ENCODE measurements at places on chromosomes 4 and X.

DNA sequence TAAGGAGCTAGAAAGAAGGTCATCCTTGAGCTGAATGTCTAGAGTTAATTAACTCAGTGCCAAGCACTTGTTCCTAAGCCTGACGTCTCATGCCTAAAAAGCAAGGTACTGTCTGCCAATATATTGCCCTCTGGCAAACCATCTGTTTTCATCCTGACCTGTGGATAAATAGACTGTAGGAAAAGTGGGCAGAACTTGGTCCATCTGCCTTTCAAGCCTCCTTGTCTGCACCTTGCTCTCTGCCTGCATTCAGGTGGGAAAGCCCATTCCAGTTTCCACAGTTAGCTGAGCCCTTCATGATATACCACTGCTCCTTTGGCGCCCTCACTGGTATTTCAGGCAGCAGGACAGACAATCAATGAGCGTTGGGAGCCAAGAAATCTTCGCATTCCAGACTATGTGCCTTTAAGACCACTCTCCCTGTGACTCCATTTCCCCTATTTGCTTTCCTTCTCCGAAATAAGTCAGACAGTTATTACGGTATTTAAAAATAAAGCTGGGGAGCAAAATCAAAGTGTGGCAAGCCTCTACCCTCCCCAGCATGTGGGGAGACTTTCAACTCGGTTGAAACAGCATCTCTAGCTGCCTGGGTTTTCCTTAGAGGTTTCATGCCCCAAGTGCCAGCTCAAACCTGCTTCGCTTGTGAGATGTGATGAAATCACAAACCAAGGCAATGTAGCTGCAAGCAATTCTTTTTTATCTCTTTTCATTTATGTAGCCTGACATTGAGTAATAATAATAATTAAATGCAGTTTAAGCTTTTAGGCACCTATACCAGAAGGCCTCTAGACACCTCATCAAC is 2.5 kb upstream of the CCDC149 start:
- DNase-seq = no peak

GRCh38 chr4:40335525-40335894 is 377 bp downstream of the CHRNA9 start:
- no peak for DNase-seq

GRCh38 chrX:74259885-74260491 is 44.0 kb upstream of the ZCCHC13 start:
- DNase-seq = no peak

GRCh38 chrX:69510914-69511513 is 6.9 kb downstream of the NALF2 start:
- DNase-seq = no peak

DNA sequence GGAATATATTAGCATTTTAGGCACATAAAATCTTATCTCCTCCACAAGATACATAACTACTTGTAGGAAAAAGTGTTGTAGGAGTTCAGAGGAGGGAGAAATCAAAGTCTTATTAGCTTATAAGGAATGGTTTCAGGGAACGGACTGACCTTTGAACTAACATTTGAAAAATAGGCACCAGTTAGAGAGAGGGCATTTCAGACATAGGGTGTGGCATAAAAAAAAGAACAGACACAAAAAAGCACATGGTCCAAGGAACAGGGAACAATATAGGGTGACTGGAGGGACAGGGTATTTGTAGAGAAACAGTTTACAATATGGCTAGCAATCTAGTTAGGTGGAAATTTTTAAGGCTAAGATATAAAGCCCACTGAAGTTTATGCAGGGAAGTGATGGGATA is 6.4 kb downstream of the ABCB7 start:
- no peak for DNase-seq

DNA sequence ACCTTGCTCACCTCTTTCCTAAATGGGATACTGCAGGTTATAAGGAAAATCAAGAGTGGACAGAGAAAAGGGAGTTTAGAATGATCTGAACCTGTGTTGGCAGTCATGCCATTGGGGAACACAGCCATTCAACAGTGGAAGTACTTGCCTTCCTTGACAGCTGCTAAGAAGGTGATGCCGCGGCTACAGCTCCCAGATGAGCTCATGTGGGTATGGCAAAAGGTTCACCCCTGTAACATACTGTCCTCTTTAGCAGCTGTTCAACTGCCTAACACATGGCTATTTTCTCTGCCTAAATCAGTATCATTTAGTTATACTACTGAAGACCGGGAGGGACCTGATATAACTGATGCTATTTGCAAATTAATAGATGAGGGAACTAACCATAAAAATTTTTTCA is 76.8 kb downstream of the DCHS2 start:
- peak; percentile 31 for DNase-seq

DNA sequence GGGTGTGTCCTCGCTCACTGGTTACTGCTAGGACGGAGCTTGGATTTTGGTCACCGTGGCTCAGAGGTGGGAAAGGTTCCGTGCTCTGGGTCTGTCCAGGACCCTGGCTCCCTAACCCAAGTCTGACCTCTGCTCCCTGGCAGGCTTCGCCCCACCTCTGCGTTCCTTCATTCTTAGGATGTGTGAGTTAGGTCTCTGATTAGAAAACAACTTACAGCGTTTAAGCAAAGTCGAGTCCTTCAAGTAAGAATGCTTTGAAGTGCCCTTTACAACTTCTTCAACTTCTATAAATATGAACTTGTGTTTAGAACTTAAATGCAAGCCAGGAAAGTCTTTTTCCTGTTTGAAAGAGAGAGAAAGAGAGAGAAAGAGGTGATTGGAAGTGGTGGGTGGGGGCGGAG is 891 bp downstream of the TLR2 start:
- peak; percentile 11 for DNase-seq

DNA sequence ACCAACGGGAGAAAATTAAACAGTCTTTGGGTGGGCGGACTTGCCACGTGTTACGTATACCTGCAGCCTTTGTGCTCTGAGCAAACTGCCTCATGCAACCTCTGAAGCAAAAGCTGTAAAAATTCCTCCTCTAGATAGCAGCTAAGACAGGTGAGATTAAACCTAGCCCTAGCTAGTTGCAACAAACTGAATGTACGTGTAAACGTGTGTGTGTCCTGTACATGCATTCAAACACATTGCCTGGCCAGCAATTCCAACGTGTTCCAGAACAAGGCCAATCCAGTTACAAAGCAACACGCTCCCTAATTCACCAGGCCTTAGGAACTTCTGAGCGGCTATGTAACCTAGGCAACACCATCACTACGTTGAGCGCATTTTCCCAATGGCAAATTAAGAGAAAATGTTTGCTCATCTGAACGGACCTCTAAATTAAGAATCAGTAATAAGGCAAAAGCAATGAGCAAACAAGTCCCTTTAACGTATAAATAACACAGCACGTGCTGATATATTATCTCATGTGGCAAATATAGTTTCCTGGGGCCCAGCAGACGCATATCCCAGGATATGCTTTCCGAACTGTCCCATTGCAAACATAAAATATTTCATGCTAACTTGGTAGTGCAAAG is 792 bp downstream of the PPID start:
- peak; percentile 60 for DNase-seq

DNA sequence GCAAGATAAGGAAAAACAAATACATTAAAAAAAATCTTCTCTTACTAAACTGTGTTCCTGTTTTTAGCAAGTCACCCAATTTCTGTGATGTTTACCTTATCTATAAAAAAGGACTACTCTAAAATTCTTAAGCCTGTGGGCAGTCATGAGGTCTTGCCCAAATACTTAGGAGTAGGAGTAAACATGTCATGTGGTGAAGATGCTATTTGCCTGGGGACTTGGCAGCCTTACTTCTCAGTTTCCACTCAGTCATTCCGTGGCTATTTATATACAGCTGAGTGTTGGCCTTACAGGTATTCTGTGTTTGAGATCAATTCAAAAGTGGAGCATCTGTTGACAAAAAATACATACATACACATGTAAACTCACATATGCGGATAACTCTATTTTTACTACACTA is 89.9 kb upstream of the TLR2 start:
- peak; percentile 24 for DNase-seq

DNA sequence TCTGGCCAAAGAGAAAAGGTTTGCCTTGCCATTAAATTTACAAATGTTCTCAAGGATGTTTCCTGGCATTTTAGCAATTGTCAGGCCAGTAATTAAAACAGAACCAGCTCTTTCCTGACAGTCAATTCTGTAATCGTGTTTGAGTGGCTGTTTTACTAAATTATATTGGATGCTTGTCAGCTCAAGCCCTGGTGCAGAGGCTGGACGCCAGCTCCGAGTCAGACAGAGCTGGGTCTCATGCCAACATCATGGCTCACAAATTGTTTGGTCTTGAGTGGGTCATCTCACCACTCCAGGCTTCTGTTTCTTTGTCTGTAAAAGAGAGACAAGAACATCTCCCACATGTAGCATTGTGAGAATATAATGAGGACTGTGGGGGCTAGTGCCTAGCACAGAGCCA is 190.3 kb upstream of the PSAPL1 start:
- no peak for DNase-seq

DNA sequence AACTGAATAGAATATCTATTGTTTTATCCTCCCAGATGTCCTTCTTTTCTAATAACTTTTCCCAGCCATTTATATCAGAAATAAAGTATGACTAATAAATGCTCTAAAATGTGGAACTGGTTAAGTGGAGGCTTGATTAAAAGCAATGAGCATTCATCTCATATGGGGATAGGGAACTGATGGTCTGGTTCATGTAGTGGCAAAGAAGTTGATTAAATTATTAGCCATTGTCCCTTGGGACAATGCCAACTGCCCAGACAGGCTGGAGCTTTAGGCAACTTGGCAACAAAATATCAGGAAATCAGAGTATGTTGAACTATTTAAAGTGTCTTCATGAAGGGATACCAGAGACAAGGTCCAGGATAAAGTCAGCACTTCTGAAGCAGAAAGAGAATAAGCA is 24.2 kb downstream of the TRO start:
- no peak for DNase-seq

DNA sequence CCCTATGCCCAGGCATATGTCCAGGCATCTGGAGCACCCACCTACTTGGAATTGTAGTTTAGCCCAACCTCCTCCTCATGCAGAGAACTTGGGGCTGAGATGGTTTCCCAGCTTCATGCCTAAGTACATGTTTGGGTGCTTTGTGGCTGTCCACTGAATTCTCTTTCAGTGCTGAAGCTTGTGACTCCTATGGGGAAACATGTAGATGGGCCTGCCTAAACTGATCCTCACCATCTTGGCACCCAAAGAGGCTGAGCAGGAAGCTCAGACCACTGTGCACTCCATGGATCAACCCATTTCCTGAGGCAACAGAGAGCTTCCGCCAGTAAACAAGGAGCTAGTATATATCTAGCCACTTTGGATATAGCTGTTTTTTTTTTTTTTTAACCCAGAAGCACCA is 2733.7 kb downstream of the PCDH7 start:
- DNase-seq = no peak

- no peak for DNase-seq
These were observed 28.8 kb downstream of the SH3TC1 start for GRCh38 chr4:8227771-8228318.

GRCh38 chr4:87053802-87054767 is 119.3 kb downstream of the AFF1 start:
- no peak for DNase-seq

DNA sequence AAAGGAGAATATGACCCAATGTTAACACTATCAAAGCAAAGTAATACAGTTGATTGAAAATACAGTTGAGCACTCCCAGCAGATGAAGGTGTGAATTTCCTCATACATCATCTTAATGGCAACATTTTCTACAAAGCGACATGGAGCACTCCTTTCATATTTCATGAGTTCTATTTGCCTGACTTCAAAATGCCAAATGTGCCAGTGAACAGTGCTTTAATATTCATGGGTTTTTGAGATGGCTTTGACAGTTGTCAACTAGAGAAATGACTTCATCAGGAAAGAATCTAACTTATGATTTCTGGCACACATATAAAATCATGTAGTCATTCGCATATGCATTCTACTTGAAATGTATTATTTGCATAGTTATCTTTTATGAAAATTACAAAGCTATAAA is 222.4 kb downstream of the GALNTL6 start:
- DNase-seq = no peak

DNA sequence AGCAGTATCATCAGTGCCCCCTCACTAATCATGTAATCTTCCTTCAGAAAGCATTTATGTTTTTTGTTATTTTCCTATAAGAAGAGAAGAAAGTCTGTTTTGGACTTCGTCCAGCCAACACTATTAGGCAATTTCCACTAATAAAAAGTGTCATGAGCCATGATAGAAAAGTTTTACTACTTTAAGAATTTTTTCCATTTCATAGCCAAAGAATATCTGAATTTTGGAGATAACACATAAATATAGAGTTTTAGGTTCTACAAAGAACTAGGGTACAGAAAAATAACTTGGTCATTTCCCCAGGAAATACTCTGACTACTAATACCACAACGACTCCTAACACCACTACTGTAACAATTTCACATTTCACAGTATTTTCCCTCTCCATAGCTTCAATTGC is 41.8 kb upstream of the VEGFC start:
- DNase-seq = no peak

DNA sequence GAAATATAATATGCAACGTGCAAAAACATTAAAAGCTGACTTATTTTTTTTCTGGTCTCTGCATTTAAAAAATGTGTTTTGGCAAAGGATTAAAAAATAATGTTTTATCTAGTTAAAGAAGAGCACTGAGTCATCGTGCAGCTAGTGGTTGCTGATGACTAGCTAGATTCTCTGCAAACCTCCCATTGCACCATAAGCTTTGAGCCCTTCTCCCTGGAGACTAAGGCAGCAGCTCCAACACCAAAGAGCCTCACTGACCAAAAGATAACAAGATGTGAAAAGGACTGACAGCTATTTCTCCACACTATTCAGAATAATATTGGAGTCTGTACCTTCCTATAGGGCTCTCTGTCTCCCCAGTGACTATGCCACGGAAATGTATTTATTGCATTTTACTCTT is 424.3 kb downstream of the SLITRK2 start:
- DNase-seq = no peak

GRCh38 chrX:65706041-65706828 is 38.8 kb downstream of the MSN start:
- DNase-seq = peak; percentile 45

GRCh38 chr4:183636923-183637322 is 22.1 kb downstream of the RWDD4 start:
- no peak for DNase-seq

- DNase-seq = no peak
These were observed 58.1 kb downstream of the AWAT2 start for GRCh38 chrX:69991685-69992084.

- peak; percentile 76 for DNase-seq
These were observed 5.9 kb upstream of the GRPEL1 start for GRCh38 chr4:7073526-7074390.

GRCh38 chr4:30172416-30172815 is 547.8 kb upstream of the PCDH7 start:
- DNase-seq = no peak

GRCh38 chrX:20477836-20478524 is 211.3 kb upstream of the RPS6KA3 start:
- DNase-seq = peak; percentile 2

- DNase-seq = no peak
These were observed 138.5 kb downstream of the GRIA3 start for GRCh38 chrX:123322536-123322935.

DNA sequence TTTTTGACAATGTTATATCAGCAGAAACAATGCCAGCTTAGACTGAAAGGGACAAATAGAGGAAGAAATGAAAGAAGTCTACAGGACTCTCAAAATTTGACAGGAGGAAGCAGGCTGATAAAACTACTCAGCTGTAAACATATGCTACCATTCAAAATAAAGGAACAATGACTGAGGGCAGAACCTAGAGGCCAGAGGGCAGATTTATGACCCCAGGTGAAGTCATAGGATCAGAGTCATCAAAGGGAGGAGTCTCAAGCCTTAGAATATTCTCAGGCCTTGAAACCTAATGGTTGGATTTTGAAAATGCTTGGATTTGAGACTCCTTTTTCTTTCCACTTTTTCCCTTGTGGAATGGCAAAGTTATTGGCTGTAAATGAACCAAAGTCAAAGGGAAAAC is 17.0 kb upstream of the SYTL5 start:
- DNase-seq = no peak
